WTC11 (cell line): ENCODE measurements at places on chromosomes 3 and 15.

DNA sequence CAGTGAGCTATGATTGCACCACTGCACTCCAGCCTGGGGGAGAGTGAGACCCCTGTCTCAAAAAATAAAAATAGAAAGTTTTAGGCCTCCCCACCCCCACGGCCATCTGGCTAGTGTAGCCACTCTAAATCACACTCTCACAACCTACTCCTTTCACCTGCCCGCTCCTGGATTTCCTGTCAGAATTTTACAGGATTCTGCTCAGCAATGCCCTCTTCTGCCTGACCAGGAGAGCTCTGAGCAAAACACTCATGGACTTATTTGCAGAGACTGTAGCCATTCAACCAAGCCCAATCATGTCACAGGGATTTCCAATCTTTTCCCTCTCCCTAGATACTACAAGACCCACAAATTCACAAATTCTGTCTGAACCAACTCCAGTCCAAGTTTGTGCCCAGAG, 242.6 kb upstream of the TPRG1 start:
- DNase-seq, result no peak

- peak; percentile 45 for DNase-seq
Observed at GRCh38 chr3:71930056-71930991, 145.4 kb upstream of the PROK2 start.

DNA sequence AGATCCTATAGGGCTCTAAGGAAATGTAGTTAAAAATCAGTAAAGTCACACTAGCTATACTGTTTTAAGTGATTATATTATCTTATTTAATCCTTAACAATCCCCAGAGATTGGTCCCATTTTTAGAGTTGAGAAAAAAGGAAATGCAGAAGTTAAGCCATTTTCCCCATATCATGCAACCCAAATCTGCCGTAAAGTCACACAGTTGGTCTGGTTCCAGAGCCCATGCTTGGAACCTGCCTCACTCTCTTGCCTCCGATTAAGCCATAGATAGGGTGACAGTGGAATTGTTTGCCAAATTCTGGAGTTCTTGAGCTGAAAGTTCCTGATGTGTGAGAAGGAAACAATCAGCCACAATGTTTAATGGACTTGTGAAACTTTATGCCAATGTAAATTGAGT, 2.3 kb upstream of the P2RY13 start:
- no peak for DNase-seq

DNA sequence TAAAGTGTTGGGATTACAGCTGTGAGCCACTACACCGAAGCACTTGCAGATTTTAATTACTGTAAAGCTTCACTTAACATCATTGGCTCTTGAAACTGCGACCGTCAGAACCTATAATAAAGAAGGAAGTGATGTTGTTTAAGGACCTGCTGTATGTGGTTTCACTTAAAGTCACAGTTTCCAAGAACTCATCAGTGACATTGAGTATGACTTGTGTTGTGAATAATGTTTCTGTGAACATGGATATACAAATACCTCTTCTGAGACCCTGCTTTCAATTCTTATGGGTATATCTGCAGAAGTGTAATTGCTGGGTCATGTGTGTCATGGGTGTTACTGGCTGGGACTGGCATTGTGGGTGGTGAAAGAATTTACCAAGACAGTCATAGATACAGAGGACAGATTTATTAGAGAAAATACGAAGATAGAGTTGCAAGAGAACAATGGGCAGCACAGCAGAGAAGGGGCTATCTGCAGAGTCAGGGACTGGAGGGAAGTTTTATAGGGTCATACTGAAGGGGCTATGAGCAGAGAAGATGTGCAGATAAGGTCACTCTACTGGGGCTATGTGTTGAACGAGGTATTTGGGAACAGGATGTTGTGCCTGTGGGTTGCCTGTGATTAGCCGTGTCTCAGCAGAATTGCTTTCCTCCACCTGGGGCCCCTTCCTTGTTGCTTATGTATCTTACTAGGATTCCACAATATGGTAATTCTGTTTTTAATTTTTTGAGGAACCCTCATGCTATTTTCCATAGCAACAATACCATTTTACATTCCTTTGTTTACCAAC, 4.5 kb downstream of the NDUFB5 start:
- DNase-seq, result no peak
